ENCODE measurements at places on chromosomes 6 and 20. TPM values are rescaled to one million over a fixed set of nuclear protein-coding genes. Genes with fewer than 3 reads are reported as not detected.

DNA sequence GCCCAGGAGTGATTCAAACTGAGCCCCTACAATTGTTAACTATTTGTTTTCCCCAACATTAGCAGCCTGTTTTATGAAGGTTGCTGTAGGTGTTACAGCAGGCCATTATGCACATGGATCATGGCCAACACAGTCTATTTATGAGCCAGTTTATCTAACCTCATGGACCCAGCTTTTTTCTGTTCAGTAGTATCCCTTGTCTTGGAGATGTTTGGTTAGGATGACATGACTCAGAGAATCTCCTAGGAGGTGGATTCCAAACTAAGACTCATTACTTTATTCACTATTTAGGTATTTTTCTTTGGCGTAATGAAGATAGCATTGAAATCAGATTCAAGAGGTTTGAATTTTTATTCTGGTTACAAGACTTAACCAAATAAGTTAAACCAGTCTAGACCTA lies 62.8 kb upstream of the TFB1M start:
- H3K4me1 ChIP-seq, result no peaks in the 10 kb centered on the region
- H3K27me3 ChIP-seq, result no peaks in the 10 kb centered on the region
- no peaks in the 10 kb centered on the region for H3K36me3 ChIP-seq
- DNase-seq, result no peak
- H3K4me3 ChIP-seq, result no peak overlapping the region

NOX3 gene
- total RNA-seq, result not detected

DNA sequence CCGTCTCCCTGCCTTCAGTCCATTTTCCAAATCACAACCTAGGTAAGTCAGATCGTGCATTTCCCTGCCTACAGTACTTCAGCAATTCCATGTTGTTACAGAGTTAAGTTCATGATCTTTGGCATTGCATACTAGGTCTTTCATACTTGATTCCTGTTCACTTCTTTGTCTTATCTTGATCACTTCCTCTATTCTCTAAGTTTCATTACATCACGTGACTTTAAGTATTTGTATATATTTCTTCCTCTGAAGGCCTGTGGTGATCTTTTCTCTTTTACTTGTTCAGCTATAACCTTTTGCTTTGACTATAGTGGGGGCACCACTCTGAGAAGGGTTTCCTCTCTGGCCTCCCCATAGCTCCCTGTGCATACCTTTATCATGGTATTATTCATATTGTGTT lies 100.2 kb downstream of the TRMT11 start:
- H3K27me3 ChIP-seq, result no peaks in the 10 kb centered on the region
- H3K4me3 ChIP-seq, result no peak overlapping the region
- no peaks in the 10 kb centered on the region for H3K4me1 ChIP-seq
- H3K36me3 ChIP-seq, result no peaks in the 10 kb centered on the region

- no peaks in the 10 kb centered on the region for H3K36me3 ChIP-seq
- H3K27me3 ChIP-seq, result no peaks in the 10 kb centered on the region
- no peak overlapping the region for H3K27ac ChIP-seq
- no peak for DNase-seq
Observed at GRCh38 chr20:61940976-61941720, 124.5 kb downstream of the TAF4 start.

DNA sequence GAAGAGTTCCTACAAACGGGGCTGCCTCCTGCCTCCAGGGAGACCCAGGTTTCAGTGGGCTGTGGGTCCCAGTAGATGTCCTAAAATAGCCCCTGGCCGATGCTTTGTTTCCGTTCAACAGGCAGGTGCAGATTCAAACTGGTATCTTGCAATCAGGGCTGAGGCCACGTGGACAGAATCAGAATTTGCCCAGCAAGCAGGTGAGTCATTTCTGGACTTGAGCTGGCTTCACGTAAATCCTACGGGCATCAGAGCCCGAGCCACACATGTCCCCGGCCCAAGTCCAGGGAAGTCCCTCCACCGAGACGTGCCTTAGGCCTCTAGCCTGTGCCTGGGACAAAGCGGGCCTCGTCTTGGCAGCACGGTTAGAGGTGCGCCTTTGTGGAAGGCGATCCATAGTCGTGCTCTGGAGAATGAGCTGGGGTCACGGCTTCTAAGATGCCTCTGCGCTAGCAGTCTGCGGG lies 101.6 kb upstream of the FRMD1 start:
- no peaks in the 10 kb centered on the region for H3K36me3 ChIP-seq
- no peaks in the 10 kb centered on the region for H3K4me1 ChIP-seq
- no peaks in the 10 kb centered on the region for H3K27me3 ChIP-seq

DNA sequence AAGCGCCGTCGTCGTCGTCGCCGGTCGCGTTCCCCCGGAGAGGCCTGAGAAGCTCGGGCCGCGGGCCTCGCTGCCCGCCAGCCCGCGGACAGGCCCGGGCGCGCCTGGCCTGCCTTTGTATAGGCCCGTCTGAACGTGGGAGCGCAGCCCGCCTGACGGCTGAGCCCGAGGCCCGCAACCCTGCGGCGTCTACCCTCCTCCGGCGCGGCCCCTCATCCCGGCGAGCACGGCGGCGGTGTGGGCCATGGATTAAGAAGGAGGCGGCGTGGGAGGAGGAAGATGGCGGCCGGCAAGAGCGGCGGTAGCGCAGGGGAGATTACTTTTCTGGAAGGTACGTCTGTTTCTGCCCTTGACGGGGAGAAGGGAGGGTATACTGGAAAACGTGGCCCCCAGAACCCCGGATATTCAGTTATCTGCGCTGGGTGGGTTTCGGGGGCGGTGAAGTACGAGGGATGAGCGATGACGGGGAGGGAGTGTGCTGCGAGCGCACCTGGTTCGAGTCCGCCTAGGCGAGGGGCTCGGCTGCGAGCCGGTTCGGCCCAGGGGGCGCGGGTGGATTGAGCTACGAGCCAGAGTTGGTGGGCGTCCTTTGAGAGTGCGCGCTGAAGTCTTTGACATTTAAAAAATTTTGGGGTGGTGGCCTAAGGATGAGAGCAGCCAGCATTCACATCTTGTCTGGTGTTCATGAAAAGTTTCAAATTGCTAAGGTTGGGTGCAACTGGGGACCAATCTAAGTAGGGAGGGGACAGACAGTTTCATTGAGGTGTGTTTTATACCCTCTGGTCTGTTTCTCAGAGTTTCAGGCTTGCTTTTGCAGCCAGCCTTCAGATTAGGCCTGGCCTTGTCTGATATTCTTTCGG lies 796 bp downstream of the SENP6 start:
- peaks cover 77% of the 10 kb centered on the region for H3K4me1 ChIP-seq
- H3K27ac ChIP-seq, result peak overlapping the region; percentile 98
- no peaks in the 10 kb centered on the region for H3K36me3 ChIP-seq
- H3K27me3 ChIP-seq, result no peaks in the 10 kb centered on the region

BPIFB2 gene
- 1.6 TPM for total RNA-seq

- DNase-seq, result no peak
- peaks cover 11% of the 10 kb centered on the region for H3K4me1 ChIP-seq
- H3K36me3 ChIP-seq, result no peaks in the 10 kb centered on the region
Observed at GRCh38 chr6:3347826-3348225, 89.1 kb downstream of the PSMG4 start.

GRCh38 chr6:152068622-152069261 lies 261.3 kb downstream of the ESR1 start:
- H3K27me3 ChIP-seq, result no peaks in the 10 kb centered on the region
- H3K4me3 ChIP-seq, result no peak overlapping the region
- H3K27ac ChIP-seq, result no peak overlapping the region
- H3K4me1 ChIP-seq, result no peaks in the 10 kb centered on the region
- no peaks in the 10 kb centered on the region for H3K36me3 ChIP-seq
